Natural killer cell (primary cell): ENCODE measurements at places on chromosomes 16 and 17. TPM values are rescaled to one million over a fixed set of nuclear protein-coding genes. Genes with fewer than 3 reads are reported as not detected.

DNA sequence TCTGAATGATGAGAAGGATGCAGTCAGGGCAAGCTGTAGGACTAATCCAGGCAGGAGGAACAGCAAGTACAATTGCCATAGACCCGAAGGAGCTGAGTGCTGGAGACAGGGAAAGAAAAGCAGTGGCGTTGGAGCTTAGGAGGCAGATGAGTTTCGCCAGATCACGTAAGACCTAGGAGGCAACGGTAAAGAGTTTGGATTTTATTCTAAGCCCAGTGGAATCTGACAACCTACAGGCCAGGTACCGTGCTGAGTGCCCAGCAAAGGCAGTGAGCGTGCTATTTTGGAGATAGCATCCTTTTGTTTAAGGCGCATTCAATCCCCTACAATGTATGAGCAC, 1.2 kb downstream of the USP43 start:
- H3K4me3 ChIP-seq = no peak overlapping the region
- no peaks in the 10 kb centered on the region for H3K36me3 ChIP-seq
- peaks cover 11% of the 10 kb centered on the region for H3K27me3 ChIP-seq
- H3K4me1 ChIP-seq = peaks cover 20% of the 10 kb centered on the region
- no peak for DNase-seq

GRCh38 chr16:22117609-22118008, 25.3 kb downstream of the VWA3A start:
- H3K27me3 ChIP-seq = no peaks in the 10 kb centered on the region
- no peaks in the 10 kb centered on the region for H3K4me1 ChIP-seq
- no peak overlapping the region for H3K4me3 ChIP-seq
- H3K36me3 ChIP-seq = no peaks in the 10 kb centered on the region
- H3K27ac ChIP-seq = no peak overlapping the region
- DNase-seq = no peak

The ARSG gene
- 52.3 TPM for total RNA-seq

DNA sequence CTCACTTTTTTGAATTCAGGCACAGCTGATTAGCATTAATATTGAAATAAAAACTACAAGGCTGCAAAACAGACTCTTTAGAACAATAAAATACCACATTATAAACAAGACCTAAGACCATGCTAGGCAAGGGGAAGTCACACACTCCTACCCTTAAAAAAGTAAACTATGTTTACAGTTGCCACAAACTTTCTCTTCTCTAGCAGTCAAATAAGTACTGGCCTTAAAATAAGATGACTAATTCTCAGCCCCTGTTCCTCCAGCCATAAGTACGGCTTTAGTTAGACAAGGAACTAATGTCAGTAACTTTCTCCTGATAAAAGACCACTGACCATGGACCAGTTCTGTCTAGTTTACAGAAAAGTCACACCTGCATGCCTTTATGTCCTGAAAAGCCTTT, 19.5 kb upstream of the CPHXL start:
- no peaks in the 10 kb centered on the region for H3K27me3 ChIP-seq
- no peaks in the 10 kb centered on the region for H3K4me1 ChIP-seq
- no peak overlapping the region for H3K27ac ChIP-seq
- H3K36me3 ChIP-seq = no peaks in the 10 kb centered on the region

The CDK5R1 gene
- 3.7 TPM for total RNA-seq

DNA sequence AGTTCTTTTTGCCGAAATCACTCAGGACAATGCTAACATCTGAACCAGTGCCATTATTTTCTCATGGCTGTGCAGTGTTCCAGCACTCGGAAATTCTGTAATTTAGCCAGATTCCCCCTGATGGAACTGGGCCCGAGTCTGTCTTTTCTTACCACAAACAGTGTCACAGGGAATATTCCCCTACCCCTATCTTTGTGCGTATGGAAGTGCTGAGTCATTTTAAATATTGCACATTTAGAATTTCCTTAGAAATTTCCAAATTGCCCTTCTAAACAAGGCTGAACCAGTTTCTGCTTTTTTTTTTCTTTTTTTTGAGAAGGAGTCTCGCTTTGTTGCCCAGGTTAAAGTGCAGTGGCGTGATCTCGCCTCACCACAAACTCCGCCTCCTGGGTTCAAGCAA, 88.0 kb upstream of the CREBBP start:
- H3K27ac ChIP-seq = no peak overlapping the region
- no peak overlapping the region for H3K4me3 ChIP-seq
- peaks cover under 1% of the 10 kb centered on the region for H3K4me1 ChIP-seq
- H3K27me3 ChIP-seq = no peaks in the 10 kb centered on the region
- DNase-seq = no peak
- peaks cover 8% of the 10 kb centered on the region for H3K36me3 ChIP-seq

The ENO3 gene
- 28.4 TPM for total RNA-seq

The ITGAL gene
- 1,131 TPM for total RNA-seq

DNA sequence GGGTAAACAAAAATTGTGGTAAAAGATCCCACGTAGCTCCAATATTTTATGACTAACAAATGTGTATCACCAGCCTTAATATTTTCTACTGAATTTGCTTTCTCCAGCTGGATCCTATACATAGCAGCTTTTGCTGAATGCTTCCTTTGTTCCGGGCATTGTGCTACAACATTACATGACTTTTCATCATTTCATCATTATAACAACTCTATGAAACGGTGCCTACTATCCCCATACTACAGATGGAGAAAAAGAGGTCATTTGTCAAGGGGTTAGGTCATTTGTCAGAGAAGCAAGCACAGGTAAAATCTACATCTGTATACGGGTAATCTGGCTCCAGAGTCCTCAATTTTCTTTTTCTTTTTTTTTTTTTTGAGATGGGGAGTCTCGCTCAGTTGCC, 74.3 kb downstream of the KANSL1 start:
- peaks cover 18% of the 10 kb centered on the region for H3K4me1 ChIP-seq
- peaks cover 4% of the 10 kb centered on the region for H3K36me3 ChIP-seq
- DNase-seq = no peak
- no peaks in the 10 kb centered on the region for H3K27me3 ChIP-seq
- H3K27ac ChIP-seq = no peak overlapping the region

The C17orf107 gene
- 30.2 TPM for total RNA-seq

DNA sequence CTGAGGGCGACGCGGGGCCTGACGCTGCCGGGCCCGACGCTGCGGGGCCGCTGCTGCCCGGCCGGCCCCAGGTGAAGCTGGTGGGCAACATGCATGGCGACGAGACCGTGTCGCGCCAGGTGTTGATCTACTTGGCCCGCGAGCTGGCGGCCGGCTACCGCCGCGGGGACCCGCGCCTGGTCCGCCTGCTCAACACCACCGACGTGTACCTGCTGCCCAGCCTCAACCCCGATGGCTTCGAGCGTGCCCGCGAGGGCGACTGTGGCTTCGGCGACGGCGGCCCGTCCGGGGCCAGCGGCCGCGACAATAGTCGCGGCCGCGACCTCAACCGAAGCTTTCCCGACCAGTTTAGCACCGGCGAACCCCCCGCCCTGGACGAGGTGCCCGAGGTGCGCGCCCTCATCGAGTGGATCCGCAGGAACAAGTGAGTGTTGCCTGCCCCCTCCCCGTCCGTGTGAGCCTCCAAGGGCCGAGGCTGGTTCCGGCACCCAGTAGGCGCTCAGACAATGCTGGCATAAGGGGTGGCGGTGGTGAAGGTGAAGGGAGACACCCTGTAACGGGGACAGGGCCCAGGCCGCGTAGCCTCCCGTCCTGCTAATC, 676 bp downstream of the CPD start:
- peak overlapping the region; percentile 83 for H3K4me3 ChIP-seq
- peaks cover 21% of the 10 kb centered on the region for H3K4me1 ChIP-seq
- peak overlapping the region; percentile 80 for H3K27ac ChIP-seq
- no peaks in the 10 kb centered on the region for H3K27me3 ChIP-seq
- H3K36me3 ChIP-seq = no peaks in the 10 kb centered on the region
- peak; percentile 40 for DNase-seq

The TP53TG3B gene
- total RNA-seq = not detected

The ENPP7 gene
- total RNA-seq = 0.95 TPM

DNA sequence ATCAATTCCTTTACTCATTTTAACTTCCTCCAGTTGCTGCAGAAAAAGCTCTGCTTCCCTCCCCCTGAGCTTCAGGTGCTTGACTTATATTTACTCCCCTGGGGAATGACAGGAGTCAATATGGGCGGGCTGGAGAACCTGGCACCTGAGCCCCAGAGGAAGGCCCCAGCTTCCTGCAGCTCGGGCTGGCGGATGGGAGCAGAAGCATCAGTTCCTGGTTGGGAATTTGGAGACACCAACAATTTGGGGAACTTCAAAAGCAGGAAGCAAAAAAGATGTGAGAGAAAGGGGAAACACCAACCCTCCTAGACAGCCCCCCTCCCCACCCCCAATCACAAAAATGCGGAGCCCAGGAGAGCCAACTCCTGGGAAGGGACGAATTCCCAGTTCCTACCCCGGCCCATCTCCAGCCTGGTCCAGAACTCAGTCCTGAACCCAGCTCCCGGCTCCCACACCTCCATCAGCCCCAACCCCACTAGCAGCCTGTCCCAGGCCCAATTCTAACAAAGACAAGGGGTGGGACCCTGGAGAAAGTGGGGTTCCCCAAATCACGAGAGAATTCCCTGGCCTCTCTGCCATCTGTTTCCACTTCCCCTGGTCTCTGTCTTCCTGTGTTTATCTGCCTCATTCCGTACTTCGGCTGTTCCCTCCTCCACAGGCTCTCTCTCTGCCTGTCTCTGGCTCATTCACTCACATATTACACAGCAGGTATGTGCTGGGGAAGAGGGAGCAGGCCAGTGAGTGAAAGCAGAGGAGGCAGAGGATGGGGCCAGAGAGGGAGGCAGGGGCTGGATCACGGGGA, 16.2 kb upstream of the ASGR2 start:
- H3K27me3 ChIP-seq = no peaks in the 10 kb centered on the region
- peak overlapping the region; percentile 50 for H3K27ac ChIP-seq
- no peak overlapping the region for H3K4me3 ChIP-seq
- H3K4me1 ChIP-seq = peaks cover 35% of the 10 kb centered on the region
- DNase-seq = no peak
- no peaks in the 10 kb centered on the region for H3K36me3 ChIP-seq

The ZNF597 gene
- 1.8 TPM for total RNA-seq

- H3K4me3 ChIP-seq = peak within 1 kb of the TSS; percentile 82
- H3K27me3 ChIP-seq = no peaks in the 10 kb centered on the region
- no peaks in the 10 kb centered on the region for H3K36me3 ChIP-seq
- H3K27ac ChIP-seq = peak within 1 kb of the TSS; percentile 75
- H3K4me1 ChIP-seq = peaks cover 22% of the 10 kb centered on the region
These were observed at the start of gene PTGES3L for GRCh38 chr17:42979511-42980273. Gene PTGES3L (minus strand): TSS chr17:42980080. CDS start chr17:42980053, 27 bp downstream.

The TMEM95 gene
- not detected for total RNA-seq

- peaks cover 19% of the 10 kb centered on the region for H3K36me3 ChIP-seq
- no peaks in the 10 kb centered on the region for H3K4me1 ChIP-seq
- no peak for DNase-seq
- H3K27me3 ChIP-seq = no peaks in the 10 kb centered on the region
- H3K27ac ChIP-seq = no peak overlapping the region
These were observed 9.3 kb upstream of the VPS4A start for GRCh38 chr16:69301861-69302260.

- no peak overlapping the region for H3K27ac ChIP-seq
- H3K27me3 ChIP-seq = no peaks in the 10 kb centered on the region
- H3K4me3 ChIP-seq = no peak overlapping the region
- no peaks in the 10 kb centered on the region for H3K4me1 ChIP-seq
These were observed 241.7 kb downstream of the SOX9 start for GRCh38 chr17:72362376-72363088.

DNA sequence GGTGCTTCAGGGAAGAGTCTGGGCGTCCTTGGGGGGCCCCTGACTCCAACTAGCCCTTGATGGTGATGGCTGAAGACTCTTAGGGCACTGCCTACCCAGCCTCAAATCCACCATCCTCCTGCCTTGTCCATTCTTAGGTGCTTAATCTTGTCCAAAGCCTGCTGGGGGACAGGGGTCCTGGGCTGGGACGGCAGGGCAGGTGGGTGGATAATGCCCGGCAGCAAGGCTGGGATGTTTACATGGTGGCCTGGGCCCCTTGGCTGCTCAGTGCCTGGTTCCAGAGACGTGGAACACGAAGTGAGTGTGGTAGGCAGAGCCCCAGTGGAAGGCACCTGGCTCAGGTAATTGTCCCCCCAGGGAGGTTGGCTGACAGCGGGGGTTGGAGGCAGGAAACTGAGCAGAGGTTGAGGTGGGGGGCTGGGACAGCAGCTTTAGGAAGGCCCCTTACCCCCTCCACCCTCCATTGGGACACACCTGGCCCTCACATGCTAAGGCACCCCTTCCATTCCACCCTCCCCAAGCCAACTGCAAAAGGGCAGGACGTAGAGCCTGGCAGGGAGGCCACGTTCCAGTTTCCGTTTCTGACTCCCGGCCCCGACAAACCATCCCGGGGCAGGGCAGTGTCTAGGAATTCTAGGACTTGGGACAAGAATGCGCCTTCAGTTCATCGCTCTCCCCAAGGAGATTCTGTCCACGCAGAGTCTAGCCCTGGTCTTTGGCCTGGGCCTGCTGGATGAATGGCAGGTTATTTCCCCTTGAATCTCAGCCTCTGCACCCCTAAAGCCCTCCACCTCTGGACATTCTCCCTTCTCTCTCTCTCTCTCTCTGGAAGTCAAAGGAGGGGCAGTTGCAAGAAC, 1.9 kb downstream of the FOXJ1 start:
- H3K27ac ChIP-seq = no peak overlapping the region
- H3K36me3 ChIP-seq = no peaks in the 10 kb centered on the region
- peaks cover 18% of the 10 kb centered on the region for H3K27me3 ChIP-seq

GRCh38 chr16:20866145-20866772, 33.9 kb downstream of the DCUN1D3 start:
- no peak for DNase-seq
- no peaks in the 10 kb centered on the region for H3K4me1 ChIP-seq
- peaks cover 10% of the 10 kb centered on the region for H3K36me3 ChIP-seq
- H3K27me3 ChIP-seq = no peaks in the 10 kb centered on the region
- no peak overlapping the region for H3K4me3 ChIP-seq

The OTOP2 gene
- not detected for total RNA-seq

GRCh38 chr17:61338000-61338798, 61.4 kb upstream of the TBX2 start:
- no peaks in the 10 kb centered on the region for H3K36me3 ChIP-seq
- H3K4me3 ChIP-seq = no peak overlapping the region
- H3K27me3 ChIP-seq = no peaks in the 10 kb centered on the region
- no peak for DNase-seq

DNA sequence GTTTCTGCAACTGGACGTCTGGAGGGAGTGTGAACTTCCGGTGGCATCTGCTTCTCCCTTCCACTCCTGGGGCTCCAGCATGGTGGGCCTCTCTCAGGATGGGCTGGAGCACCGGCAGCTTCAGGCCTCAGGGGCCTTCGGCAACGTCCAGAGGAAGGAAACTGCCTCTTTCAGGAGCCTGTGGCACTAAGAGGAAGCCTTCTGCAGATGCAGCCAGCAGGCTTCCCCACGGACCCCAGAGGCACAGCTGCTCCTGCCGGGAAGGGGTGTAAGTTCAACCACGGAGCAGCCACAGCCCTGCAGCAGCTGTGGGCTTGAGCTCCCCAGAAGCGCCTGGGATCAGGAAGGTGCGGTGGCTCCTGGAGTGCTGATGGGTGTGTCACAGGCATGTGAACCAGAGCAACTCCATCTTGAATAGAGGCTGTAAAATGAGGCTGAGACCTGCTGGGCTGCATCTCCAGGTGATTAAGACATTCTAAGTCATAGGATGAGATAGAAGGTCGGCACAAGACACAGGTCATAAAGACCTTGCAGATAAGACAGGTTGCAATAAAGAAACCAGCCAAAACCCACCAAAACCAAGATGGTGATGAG, 50.8 kb upstream of the KLHDC4 start:
- no peaks in the 10 kb centered on the region for H3K27me3 ChIP-seq
- H3K36me3 ChIP-seq = no peaks in the 10 kb centered on the region
- H3K27ac ChIP-seq = no peak overlapping the region
- no peak for DNase-seq

The MRM3 gene
- 31.9 TPM for total RNA-seq
